ENCODE measurements at places on chromosomes 11 and 22. TPM values are rescaled to one million over a fixed set of nuclear protein-coding genes. Genes with fewer than 3 reads are reported as not detected.

MAJIN gene
- not detected for total RNA-seq

PLAAT2 gene
- total RNA-seq, result not detected

ARHGAP8 gene
- total RNA-seq, result 0.61 TPM

LMNTD2 gene
- total RNA-seq, result 0.64 TPM

TEX54 gene
- total RNA-seq, result 1.3 TPM

RCOR2 gene
- total RNA-seq, result 0.34 TPM

NLRP14 gene
- 0.10 TPM for total RNA-seq

DAGLA gene
- 0.20 TPM for total RNA-seq

LRRC74B gene
- not detected for total RNA-seq

BET1L gene
- 42.0 TPM for total RNA-seq

KIAA0930 gene
- total RNA-seq, result 45.5 TPM

P2RX6 gene
- total RNA-seq, result 0.18 TPM

NXPE2 gene
- total RNA-seq, result not detected

IGSF9B gene
- total RNA-seq, result 73.6 TPM

PISD gene
- 43.9 TPM for total RNA-seq

TRIM48 gene
- total RNA-seq, result not detected

CASP5 gene
- total RNA-seq, result not detected

KCNE3 gene
- total RNA-seq, result not detected

OR5J2 gene
- total RNA-seq, result not detected

RNF215 gene
- total RNA-seq, result 10.3 TPM

TUBA8 gene
- total RNA-seq, result 1.1 TPM

OR51I1 gene
- total RNA-seq, result not detected

SPINDOC gene
- total RNA-seq, result 60.0 TPM

NXPE4 gene
- total RNA-seq, result not detected

KIRREL3 gene
- total RNA-seq, result not detected

PRR33 gene
- not detected for total RNA-seq

ADM2 gene
- total RNA-seq, result 4.9 TPM

C11orf87 gene
- not detected for total RNA-seq

ASCC2 gene
- 84.5 TPM for total RNA-seq

MMP7 gene
- total RNA-seq, result not detected

C11orf68 gene
- total RNA-seq, result 21.4 TPM

GLYAT gene
- total RNA-seq, result not detected

PMM1 gene
- 22.6 TPM for total RNA-seq

DLG2 gene
- total RNA-seq, result 2.1 TPM

APOA1 gene
- not detected for total RNA-seq

CDC42BPG gene
- total RNA-seq, result 0.29 TPM

VPS26B gene
- 43.2 TPM for total RNA-seq

MISFA gene
- 5.1 TPM for total RNA-seq

ALDH3B1 gene
- total RNA-seq, result not detected
